ENCODE measurements at places on chromosomes 4 and X.

GRCh38 chrX:40090050-40090804, 7.5 kb downstream of the BCOR start:
- no peak for DNase-seq

DNA sequence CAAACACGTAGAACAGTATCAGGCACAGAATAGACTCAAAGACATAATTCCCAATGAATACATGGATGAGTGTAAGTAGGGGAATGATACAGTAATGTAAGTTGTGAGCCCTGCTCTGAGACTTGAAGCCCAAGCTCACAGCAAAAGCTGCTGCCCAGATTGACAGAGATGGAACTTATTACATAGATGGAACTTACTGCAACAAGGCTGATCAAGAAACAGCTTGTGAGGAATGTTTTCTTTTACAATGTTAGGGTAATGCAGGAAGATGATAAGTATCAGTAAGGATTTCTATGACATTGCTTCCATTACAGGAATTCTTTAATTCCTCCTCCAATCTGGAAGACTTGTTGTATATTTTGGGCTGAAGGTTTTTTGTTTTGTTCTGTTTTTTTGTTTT, 278.4 kb downstream of the IL15 start:
- no peak for DNase-seq

GRCh38 chr4:54032558-54033135, 31.8 kb downstream of the CHIC2 start:
- no peak for DNase-seq

DNA sequence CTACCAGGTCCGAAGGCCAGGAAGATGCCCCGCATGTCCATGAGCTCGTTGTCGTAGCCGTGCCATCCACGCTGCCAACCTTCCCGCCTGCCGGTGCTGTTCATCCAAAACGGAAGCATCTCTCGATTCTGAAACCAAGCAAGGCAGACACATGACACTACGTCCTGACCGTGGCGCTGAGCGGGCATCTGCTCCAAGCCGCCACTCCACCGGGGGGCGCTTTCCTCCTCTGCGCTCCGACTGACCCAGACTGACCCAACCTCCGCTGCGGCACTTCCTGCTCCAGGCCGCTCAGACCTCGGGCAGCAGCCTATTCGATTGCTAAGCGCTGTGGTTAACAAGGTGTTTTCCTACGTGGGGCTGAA, 120.5 kb downstream of the ENPP6 start:
- DNase-seq: no peak

DNA sequence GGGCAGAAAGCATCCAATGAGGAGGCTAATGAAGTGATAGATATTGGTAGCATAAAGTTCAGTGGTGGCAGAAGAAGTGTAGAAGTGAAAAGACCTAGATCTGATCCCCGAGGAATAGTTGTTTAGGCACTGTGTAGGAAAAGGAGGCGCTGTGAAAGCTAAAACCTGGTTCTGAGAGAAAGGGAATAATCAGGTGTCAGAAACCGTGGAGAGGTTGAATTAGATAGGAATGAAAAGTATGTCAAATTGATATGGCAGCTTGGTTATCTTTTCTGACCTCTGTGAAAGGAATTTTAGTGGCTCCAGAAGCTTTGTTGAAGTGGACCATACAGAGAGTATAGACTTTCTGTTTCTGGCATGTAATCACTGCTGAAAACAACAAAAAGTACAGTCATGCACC, 30.8 kb upstream of the CCDC160 start:
- no peak for DNase-seq

GRCh38 chrX:1561164-1561563, 24.2 kb upstream of the P2RY8 start:
- no peak for DNase-seq

GRCh38 chr4:34362654-34363053, 1881.7 kb downstream of the ARAP2 start:
- no peak for DNase-seq

- DNase-seq: no peak
These were observed 22.4 kb upstream of the ARMCX4 start for GRCh38 chrX:101462892-101463291.

DNA sequence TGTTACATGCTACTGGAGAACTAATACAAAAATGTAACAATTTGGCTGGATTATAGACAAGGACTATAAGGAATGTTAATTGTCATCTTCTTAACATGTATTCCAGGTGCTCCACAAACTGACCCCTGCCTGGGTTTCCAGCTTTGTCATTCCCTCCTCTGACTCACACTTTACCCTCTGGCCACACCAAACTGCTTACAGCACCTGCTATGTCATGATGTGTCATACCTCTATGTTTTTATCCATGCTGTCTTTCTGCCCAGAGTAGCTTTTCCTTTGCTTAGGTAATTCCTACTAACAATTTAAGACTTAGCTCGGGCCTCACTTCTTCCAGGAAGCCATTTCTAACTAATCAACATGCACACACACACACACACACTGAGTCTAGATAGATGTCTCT, 14.0 kb upstream of the SHROOM4 start:
- no peak for DNase-seq

GRCh38 chr4:142698552-142698951, 147.5 kb downstream of the INPP4B start:
- DNase-seq: no peak

Data from activated T-helper 1 cell treated with Interleukin-2 at 50 U/mL for 16 hours (primary cell).